Pancreas (tissue), 10 donors: ENCODE measurements at places on chromosomes 11 and 22. TPM values are rescaled to one million over a fixed set of nuclear protein-coding genes. Genes with fewer than 3 reads are reported as not detected.
A peak's percentile ranks its signal among the peaks of the same experiment; 100 is the strongest.

GAL3ST1 gene
- 8.5 TPM for polyA plus RNA-seq

GRCh38 chr11:34915136-34916014 lies 804 bp downstream of the APIP start:
- peaks cover 38% of the 10 kb centered on the region for H3K4me1 ChIP-seq
- H3K27ac ChIP-seq, result peak overlapping the region; percentile 94
- DNase-seq, result no peak
- H3K4me3 ChIP-seq, result peak overlapping the region; percentile 75

GRCh38 chr11:115616971-115617370 lies 112.8 kb upstream of the CADM1 start:
- no peaks in the 10 kb centered on the region for H3K27me3 ChIP-seq
- peak; percentile 20 for DNase-seq
- H3K27ac ChIP-seq, result no peak overlapping the region
- H3K36me3 ChIP-seq, result no peaks in the 10 kb centered on the region
- no peak overlapping the region for H3K4me3 ChIP-seq

- no peak overlapping the region for H3K4me3 ChIP-seq
- H3K4me1 ChIP-seq, result no peaks in the 10 kb centered on the region
- no peak for DNase-seq
- no peaks in the 10 kb centered on the region for H3K36me3 ChIP-seq
Measured at GRCh38 chr11:2621894-2622293, 77.9 kb downstream of the KCNQ1OT1 start.

GRCh38 chr11:108253176-108253575 lies 30.3 kb downstream of the ATM start:
- no peaks in the 10 kb centered on the region for H3K4me1 ChIP-seq
- H3K36me3 ChIP-seq, result peaks cover 67% of the 10 kb centered on the region
- no peak overlapping the region for H3K27ac ChIP-seq
- DNase-seq, result no peak
- no peak overlapping the region for H3K4me3 ChIP-seq
- H3K27me3 ChIP-seq, result no peaks in the 10 kb centered on the region
